CMK (cell line): ENCODE measurements at places on chromosomes 6 and 20.

DNA sequence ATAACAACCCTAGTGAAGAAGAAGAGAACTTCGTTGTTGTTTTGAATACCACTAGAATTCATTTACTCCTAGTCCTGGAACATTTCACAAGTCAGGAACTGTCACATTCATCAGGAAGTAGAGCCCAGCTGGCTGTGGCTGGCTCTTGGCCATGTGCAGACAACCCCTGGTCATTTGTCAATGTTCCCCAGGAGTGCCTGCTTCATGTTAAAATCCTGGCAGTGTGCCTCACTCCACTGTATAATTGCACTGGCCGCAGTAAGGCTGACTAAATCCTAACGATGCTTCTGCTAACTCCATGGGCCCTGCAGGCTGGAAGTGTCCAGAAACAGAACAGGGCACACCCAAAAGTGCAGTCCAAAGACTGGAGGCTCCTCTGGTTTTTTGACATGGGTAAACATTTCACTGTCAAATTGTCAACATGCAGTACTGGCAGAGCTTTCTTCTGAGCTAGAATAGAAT lies 41.5 kb upstream of the ADGRF1 start:
- DNase-seq, result no peak

DNA sequence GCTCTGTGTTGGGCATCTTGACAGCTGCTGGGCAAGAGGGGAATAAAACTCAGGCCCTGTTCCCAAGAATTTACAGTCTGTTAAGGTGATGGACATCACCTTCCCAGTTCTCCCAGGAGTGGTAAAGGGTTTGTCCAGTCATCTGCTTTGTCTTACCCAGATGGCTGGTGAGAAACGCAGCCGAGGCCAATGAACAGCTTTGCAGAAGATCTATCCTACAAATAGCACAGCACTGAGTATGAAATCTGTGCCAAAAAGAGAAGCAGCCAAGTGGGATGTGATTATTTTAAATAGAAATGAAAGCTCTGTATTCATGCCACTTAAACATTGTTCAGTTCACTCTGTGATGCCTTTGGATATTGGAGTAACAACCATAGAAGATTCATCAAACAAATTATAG lies 132.7 kb upstream of the SLC22A16 start:
- no peak for DNase-seq

DNA sequence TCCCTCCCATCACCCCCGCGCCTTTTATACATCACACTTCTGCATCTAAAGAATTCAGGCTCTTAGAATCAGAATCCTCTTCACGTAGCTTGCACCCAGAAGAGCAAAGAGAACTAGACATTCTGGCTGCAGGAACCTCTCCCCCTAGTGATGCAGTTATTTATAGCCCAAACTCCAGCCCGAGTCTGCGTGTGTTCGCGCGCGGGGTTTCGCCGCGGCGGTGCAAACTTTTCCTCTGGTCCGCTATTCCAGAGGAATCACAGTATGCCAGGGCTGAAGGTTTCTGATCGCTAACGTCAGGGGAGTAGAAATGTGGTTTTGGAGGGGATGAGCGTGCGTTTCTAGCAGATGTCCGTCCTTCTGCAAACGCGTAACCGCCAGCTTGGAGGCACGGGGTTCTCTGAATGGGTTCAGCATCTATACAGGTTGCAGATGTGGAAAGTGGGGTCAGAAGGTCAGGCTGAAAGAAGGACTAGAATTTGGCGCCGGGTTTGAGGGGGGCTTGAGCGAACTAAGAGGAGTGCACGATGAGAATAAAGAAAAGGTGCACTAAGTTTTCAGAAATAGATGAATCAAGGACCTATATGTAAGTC lies 1.8 kb downstream of the EPHA7 start:
- DNase-seq, result no peak

DNA sequence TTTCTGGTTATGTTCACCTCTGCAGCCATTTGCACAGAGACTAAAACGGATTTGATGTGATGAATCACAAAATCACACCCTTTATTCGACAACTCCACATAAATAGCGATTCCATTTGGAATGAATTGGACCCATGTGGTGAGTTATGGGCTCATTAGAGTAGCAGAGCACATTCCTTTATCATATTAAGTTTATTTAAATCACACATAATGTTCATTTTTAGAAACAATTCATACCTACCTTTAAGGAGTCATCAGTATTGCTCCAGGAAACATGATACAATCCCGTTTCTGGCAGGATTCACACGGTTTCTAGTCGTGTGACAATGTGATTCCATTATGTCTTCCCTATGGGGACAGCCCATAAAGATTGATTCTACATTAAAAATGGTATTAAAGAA lies 303.5 kb downstream of the CDH4 start:
- no peak for DNase-seq

- no peak for DNase-seq
These were observed 105.6 kb downstream of the BTBD3 start for GRCh38 chr20:12023194-12023795.

- DNase-seq, result no peak
These were observed 58.1 kb upstream of the GLP1R start for GRCh38 chr6:38990475-38990874.

DNA sequence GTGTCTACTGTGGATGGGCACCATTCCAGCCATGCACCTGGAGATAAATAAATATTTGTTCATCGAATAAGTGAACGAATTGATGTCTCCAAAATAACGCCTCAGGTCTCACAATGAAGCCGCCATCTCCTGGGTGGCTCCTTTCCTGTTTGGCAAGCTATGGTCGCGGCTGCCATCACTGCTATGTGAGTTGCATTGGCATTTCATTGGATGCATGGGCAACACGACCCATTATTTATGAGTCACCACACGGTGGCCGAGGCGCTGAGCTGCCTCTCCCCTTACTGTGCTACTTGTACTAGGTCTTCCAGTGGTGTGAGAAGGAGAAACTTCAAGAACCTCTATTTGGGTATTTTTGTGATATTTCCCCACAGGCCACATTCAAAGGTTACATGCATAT lies 21.3 kb upstream of the PDE10A start:
- DNase-seq, result no peak

DNA sequence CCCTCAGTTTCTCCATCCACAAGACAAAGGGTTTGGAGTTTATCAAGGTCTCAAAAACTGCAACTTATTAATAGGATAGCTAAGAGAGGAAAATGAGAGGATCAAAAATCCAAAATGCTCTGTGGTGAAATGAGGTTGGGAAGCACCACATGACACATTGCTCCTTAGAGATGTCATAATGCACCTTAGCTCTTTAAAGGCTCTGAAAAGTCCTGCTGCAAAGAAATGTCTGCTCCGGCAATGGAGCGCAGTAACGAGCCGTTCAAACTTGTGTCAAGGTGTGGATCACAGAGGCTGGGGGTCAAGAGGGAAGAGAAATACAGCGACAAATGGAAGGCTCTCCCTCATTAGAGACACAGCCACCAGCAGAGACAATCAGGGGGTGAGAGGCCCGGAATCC lies 53.1 kb downstream of the BMP7 start:
- no peak for DNase-seq

DNA sequence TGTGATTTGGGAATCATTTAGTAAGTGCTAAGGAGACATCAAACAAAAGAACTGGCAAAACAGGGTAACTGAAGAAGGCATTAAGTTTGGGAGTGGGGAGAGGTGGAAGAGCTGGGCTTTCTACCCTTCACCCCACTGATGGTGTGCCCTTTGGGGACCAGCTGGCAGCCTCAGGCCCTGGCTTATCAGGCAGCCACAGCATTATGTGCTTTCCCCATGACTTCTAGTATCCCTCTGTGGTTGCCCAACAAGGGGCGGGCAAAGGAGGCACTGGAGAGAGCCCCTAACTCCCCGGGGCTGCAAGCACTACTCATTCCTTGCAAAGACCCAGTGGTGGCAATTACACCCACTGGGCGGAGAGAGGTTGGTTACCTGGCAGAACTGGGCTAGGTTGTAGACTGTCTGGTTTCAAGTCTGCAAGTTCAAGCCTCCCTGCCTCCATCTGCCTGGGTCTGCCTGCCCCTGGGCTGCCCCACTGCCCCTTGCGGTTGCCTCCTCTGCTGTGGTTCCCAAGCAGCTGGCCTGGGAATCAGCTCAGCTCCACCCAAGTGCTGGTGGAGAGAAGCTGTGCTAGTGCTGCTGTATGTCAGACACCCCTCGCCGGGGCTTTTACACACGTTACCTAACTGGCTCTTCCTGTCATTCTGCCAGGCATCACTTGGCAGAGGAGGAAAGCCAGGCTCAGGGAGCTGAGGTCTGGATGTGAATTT lies 29.9 kb downstream of the KCNK5 start:
- no peak for DNase-seq

DNA sequence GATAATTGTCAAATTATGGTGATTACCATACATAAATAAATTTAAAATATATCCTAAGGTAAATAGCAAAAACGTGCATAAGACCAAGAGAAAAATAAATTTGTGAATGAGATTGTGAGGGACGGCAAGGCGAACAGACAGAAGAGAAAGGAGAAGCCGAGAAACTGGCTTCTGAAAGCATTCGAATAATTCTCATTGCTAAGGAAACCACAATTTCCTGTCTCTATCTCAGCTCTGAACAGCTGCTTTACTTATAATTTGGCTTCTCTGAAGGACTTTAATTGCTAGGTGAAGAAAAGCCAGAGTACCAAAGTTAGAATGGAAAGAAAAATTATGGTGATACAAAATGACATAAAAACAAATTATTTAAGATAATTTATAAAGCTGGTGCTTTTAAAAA lies 79.0 kb upstream of the RGS17 start:
- no peak for DNase-seq

DNA sequence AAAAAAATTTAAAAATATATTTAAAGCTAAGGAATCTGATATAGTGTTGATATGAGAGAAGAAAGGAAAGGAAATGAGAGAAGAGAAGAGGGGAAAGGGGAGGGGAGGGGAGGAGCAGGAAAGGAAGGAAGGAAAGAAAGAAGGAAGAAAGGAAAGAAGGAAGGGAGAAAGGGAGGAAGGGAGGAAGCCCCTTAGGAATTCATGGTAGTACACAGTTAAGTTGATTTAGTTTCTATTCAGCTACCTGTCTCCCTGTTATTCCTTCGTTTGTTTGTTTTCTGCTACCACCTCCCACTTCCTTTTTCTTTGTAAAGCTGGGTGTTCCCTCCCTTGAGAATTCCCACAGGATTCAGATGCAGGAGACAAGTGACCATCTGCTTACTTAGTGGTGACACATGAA lies 1025.4 kb upstream of the FLRT3 start:
- no peak for DNase-seq

DNA sequence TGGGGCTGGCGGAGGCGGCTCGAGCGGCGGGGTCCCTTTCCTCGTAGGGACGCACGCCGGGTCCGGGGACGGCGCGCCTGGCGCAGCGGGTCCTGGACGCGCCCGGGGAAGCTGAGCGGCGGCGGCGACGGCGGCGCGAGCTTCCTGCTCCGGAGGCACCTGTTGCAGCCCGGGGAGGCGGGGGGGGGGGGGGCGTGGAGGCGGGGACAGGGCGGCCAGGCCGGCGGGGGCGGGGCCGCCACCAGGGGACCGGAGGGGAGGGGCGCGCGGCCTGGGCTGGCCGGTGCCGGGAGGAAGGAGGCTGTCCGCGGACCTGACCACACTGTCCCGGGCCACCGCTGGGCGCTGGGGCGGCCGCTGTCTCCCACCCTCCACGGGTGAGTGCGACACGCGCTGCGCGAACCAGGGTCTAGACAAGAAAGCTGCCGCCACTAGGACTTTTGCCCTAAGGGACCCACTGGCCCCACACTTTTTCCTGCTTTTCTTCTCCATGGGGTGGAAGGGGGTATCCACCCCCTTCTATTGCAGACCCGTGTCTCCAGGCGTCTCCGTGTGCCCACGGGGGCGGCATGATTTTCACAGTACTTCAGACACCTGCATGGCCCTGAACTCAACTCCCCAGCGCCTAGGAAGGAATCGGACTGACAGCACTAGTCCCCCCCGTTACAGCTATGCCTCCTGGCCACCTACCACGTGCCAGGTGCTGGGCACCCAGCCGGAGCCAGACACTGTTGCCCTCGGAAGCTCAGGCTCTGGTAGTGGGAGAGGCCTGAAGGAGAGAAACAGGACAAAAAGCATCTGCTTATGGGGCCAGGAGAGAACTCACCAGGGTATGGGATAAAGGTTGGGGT lies at the start of gene NFATC2:
Gene NFATC2 (minus strand): TSS at position 149 of the 851 bp plus-strand sequence. CDS start 220 bp downstream, outside the sequence.
- DNase-seq, result no peak

DNA sequence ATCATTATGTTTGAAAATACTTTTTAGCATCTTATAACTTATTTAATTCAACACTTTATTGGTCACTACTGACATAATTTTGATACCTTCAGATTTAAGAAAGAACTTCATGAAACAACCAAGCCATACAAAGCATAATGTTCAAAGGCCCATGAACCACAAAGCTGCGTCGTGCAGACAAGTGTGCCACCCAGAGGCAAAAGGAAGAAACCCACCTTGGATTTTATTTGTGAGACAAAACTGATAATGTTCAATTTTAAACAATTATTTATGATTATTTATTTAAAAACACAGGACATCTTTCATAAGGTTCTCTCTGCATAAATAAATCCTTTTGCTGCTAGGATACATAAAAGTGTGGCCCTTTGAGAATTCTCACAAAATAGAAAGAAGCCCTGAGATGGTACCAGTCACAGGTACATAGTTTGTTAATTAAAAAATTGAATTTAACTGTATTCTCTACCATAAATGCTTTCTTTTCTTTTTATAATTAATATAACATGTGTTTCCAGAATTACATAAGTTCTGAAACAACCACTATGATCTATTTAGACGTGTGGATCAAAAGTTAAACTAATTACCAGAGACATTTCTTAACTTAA lies 143.7 kb downstream of the RALGAPA2 start:
- peak; percentile 5 for DNase-seq

- no peak for DNase-seq
These were observed 276.4 kb upstream of the JAG1 start for GRCh38 chr20:10949930-10950783.

DNA sequence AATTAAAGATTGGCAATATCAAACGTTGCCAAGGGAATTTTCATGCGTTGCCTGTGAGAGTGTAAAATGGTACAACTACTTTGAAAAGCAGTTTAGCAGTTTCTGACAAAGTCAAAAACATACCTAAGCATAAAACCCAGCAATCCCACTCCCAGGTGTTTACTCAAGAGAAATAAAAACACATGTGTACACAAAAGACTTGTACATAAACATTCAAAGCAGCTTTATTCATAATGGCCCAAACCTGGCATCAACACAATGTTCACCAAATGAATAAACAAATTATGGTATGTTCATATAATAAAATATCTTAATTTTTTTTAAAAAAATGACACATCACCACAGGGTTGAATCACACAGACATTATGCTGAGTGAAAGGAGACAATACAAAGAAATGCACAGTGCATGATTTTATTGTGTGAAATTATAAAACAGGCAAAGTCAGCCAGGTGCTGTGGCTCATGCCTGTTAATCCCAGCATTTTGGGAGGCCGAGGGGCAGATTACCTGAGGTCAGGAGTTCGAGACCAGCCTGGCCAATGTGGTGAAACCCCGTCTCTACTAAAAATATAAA lies 240.4 kb upstream of the MARCKS start:
- DNase-seq, result no peak

DNA sequence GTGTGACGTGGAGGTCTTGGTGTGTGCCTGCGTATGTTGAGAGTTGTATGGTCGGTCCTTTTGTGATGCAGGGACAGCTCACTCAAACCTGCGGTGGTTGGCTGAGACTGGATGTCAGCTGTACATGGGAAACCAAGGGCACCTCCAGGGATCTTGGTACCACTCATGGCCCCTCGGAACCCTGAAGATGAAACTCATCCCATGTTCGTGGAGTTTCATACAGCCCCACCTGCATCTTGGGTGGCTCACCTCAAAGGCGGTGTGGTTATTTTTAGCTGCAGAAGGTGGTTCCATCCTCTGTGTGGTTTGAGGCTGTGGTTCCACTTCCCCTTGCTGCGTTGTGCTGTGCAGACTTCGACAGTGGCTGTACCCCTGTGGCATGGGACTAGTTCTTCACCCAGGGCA lies 52.6 kb upstream of the SLC22A1 start:
- DNase-seq, result no peak
